ENCODE measurements at places on chromosomes 12 and 14.

- no peak for DNase-seq
These were observed 4.5 kb downstream of the DHH start for GRCh38 chr12:49089821-49090773.

DNA sequence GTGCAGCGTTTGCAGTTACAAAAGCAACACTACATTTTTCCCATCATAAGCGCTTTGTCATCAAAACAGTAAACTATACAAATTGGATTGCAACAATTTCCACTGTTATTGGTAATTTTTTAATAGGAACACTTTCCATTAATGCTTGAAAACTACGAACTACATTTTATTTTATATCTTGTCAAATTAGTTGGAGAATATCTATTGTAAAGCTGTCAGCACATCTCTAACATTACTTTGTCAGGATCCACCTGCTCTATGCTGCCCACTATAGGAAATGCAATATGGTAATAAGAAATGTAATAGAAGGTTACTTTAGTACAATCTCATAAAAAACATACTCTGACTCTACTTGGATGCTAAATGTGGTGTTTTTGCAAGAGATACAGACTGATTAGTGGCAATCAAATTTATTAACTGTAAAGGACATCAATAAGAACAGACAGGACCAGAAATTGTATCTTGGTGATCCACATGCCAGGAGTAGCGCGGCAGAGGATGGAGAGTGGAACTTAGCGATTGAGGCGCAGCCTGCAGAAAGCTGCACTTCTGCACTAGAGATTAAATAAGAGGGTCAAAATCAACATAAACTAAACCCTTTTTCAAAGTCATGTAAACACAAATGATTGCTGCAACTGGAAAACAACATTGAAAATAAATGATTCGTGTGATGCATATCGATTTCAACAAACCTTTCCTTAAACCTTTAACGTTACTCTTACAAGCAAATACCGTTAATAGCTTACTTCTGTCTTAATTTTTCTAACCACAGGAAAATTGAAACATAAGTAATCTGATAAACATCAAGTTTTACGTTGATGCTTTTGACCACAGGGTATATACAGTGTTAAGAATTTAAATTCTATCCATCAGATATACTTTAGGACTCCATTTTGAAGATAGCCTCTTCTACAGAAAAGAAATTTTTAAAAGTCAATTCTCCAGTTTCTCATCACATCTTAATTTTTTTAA is 3.6 kb upstream of the ARID2 start:
- no peak for DNase-seq

GRCh38 chr12:107684029-107684795 is 1.4 kb upstream of the PWP1 start:
- DNase-seq: no peak

GRCh38 chr12:69846976-69847375 is 21.9 kb downstream of the MYRFL start:
- DNase-seq: no peak

DNA sequence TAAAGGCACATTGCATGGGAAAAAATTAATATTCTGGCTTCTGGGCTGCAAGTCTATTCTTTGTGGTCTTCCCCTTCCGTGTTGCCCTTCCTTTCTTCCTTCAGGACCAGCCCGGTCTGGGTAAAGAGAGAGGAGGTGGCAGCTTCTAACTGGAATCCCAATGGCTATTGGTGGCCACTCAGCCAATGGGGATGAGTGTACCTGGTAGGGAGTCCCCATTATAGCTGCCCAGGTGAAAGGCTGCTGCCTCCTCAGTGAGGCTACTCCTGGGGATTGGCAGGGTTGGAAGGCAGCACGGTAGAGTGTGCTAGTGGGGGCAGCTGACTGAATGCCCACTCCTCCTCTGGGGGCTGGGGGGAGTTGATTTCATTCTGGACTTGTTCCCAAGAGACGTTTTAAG is 112.6 kb downstream of the RBM19 start:
- DNase-seq: no peak

DNA sequence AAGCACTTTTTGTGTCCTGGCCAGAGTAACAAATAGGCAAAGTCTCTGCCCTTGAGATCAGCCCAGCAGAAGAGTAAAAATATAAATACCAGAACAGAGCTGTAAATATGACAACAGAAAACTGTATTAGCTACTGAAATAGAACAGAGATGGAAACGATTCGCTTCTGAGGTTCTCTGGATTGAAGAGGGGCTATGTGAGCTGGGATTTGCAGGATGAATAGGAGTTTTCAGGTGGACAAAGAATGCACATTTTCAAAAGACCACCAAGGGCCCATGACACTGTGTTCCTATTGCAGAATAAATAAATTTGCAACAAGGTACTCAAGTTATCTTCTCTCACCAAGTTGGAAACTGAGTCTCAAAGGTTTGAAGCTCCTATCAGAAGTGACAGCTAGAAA is 176.6 kb downstream of the BCL11B start:
- DNase-seq: no peak

DNA sequence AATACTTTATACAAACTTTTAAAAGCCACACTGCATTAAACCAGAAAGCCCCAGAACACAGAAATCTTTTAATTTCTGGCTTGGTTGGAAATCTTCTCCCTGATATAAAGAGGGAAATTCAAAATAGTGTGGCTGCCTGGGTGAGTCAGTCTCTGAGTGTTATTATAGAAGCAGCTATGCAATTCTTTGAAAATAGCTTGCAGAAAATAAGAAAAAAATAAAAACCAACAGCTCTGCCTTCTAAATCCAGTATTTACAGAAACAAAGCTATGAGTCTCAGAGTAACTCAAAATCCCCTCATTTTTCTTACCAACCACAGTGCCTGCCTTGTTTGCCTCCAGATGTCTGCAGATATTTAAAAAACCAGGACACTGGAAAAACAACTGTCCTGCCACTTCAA is 68.6 kb upstream of the FERMT2 start:
- no peak for DNase-seq

All from stimulated activated CD4-positive, alpha-beta T cell treated with anti-CD3 and anti-CD28 coated beads, TNF-alpha, amount 100 ng/mL, for 1 hour (primary cell).